ENCODE measurements at places on chromosomes 12 and 14.

DNA sequence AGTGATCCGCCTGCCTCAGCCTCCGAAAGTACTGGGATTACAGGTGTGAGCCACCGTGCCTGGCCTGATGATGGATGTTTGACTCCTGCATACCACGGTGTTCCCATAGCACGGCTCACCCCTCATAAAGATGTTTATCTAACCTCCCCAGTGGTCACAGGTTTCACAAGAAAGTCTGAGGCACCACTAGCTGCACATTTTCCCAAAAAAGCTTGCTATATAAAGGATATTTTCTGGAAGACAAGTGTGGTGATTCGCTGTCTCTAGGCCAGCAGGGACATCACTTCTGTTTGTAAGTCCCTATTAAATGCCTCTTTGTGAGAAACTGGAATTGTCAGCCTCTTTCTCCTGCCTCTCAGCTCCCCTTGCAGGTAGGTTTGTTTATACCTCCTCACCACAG, 18.3 kb downstream of the PLEK2 start:
- no peak for DNase-seq

GRCh38 chr14:24889843-24890242, 160.1 kb downstream of the STXBP6 start:
- DNase-seq, result no peak

DNA sequence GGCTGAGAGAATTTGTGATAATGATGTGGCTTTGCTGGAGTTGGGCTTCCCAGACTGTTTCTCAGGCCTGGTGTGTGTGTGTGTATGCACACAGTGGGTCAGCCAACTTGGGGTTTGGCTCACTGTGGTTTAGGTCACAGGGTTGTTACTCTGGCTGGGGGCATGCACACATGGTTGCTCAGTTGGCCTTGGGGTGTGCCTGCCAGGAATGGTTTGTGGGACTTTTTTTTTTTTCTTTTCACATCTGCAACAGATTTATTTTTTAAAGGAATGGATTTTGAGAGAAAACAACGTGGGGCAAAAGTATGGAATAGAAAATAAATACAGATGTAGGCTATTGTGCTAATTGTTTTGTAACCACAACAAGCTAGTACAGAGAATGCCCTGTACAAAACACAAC, 25.0 kb upstream of the GTF2A1 start:
- DNase-seq, result no peak

DNA sequence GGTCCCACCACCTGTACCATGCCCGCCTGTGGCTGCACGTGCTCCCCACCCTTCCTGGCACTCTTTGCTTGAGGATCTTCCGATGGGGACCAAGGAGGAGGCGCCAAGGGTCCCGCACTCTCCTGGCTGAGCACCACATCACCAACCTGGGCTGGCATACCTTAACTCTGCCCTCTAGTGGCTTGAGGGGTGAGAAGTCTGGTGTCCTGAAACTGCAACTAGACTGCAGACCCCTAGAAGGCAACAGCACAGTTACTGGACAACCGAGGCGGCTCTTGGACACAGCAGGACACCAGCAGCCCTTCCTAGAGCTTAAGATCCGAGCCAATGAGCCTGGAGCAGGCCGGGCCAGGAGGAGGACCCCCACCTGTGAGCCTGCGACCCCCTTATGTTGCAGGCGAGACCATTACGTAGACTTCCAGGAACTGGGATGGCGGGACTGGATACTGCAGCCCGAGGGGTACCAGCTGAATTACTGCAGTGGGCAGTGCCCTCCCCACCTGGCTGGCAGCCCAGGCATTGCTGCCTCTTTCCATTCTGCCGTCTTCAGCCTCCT, 1.1 kb downstream of the INHBE start:
- DNase-seq, result no peak

DNA sequence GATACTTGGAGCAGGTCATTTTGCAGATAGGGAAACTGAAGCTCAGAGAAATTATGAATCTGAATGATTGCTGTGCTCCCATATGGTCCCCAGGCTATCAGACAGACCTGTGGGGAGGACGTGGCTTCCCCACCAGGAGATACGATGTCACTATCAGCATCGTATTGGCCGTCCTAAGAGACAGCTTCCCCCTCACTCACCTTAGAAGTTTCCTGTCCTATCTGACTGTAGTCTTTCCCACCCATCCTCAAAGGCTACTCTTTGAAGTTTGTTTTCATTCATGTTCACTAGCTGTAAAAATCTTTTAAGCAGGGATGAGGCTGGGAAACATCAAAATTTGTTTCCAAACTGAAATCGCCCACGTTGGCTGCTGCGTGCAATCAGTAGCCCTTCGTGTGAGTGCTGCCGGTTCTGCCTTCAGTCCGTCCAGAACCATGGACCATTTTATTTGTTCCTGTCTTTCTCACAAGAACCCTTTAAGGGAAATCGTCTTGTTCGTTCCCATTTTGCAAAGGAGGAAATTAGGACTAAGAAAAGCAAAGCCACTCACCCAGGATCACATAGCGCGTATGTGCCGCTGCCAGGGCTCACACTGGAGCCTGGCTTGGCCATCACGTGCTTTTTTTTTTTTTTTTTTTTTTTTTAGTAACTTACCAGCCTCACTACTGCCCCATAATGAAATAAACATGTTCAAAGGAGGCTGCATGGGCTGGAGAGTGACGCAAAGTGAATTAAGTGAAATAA, 1.0 kb upstream of the KDM2B start:
- no peak for DNase-seq

DNA sequence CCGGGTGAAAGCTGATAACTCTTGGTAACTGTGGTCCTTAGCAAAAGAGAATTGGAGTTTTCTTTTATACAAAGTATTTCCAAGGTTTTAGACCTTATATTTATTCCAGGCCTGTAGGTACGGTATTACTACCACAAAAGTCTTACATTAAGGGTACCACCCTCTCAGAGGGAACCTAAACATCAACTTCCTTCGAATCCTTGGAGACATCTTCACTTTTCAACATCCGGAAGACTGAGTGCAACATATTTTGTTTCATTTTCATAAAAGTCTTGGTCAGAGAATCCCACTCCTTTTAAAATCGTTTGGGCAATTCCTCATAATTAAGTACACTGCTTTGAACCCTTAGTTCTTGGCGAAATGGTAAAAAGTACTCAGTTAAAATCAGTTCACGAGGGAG, 1.2 kb downstream of the CNOT2 start:
- no peak for DNase-seq

- DNase-seq, result no peak
These were observed 75.8 kb downstream of the CAPZA3 start for GRCh38 chr12:18813753-18814152.

DNA sequence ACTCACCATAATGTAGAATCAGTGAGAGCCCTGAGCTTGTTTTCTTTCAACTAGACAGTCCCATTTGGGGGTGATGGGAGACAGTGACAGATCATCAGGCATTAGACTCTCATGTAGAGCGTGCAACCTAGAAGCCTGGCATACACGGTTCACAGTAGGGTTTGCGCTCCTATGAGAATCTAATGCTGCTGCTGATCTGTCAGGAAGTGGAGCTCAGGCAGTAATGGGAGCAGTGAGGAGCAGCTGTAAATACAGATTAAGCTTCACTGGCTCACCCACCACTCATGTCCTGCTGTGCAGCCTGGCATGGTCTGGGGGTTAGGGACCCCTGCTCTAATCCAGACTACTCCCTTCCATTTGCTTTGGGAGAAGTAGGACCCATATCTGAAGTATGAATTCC, 55.6 kb downstream of the FNTB start:
- no peak for DNase-seq

DNA sequence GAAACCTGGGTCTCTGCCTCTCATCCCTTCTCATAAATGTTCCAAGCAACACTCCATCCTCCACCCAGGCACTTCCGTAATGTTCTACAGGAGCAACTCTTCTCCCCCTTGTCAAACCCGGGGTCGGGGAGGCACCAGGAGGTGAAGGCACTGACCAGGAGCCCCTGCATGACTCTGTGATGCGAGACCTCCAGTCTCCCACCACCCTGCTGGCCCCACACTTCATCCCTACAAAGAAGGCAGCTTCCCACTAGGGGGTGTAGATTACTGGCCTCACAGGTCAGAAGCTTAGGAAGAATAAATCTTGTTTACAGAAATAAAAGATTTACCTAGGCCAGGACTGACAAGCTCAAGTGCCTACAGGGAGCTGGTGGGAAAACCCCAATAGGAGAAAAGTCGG, 47.2 kb downstream of the ERH start:
- no peak for DNase-seq

- DNase-seq, result no peak
These were observed 139.3 kb downstream of the SSPN start for GRCh38 chr12:26334621-26335124.

DNA sequence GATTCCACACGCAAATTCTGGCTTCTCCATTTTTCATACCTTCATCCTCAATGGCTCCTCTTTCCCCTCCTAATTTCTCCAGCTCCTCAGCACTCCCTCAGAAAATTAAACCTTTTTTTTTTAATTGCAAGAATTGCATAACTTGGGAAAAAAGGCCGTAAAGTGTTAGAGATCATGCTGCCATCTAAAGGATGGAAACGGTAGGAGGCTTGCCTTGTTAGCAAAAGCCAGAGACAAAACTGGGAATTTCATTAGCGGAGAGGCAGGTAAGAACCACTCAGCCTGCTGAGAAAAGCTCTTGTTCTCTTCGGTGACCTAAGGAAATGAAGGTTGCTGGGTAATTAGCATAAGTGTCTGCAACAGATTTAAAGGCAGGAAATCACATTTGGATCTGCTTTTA, 204.3 kb downstream of the AEBP2 start:
- DNase-seq, result no peak

DNA sequence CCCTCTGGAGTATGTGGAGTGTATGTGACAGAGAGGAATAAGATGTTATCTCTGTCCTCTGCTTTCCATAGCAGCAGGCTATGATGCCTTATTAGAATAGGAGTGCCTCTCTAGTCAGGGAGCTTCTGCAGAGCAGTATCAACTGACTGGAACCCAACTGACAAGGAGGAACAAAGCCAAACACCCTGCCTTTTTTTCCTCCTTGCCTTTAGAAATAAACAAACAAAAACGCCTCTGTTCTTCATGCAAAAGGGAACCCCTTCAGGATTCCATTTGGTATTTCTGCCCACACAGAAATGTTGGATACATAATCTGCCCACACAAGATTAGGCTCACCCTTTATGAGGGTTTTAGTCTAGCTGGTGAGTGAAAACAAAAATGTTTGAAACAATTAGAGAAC, 50.3 kb downstream of the VRK1 start:
- DNase-seq, result no peak

DNA sequence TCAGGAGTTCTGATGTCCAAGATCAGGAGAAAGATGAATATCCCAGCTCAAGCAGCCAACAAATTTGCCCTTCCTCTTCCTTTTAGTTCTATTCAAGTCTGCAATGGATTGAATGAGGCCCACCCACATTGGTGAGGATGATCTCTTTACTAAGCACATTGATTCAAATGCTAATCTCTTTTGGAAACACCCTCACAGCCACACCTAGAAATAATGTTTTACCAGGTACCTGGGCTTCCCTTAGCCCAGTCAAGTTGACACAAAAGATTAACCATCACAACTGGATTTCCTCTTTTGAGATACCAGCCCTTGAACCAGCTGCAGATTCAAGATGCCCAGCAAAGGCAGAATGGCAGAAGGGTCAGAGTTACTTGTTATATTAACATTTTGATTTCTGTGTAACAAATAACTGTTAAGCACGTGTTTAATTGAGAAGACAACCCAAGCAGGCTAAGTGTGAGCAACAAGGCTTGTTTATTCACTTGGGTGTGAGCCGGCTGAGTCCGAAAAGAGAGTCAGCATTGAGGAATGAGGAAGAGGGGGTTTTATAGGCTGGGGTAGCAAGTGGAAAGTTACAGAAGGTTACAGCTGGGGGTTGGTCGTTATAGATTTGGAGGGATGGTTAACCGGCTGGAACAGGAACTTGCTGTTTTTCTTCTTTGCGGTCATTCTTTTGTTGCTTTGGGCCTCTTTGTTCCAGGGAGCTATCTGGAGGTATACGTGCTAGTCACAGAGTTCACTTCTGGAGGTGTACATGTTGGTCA, 180.3 kb downstream of the EMP1 start:
- DNase-seq, result no peak

DNA sequence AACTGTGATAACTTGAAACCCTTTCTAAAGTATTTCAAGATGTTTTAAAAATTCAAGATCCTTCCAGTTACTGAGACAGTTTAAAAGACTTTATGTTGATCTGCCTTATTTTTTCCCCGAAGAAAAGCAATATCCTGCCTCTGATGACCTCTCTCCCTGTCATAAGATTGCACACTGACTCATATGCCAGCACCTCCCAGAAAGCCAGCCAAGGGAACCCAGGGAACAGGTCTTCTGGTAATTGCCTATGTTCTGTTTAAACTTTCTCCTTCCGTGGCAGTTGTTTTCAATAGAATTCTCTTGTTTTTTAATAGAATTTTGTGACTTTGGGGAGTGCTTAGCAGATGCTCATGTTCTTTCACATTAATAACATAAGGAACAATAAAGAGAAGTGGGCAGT, 300.2 kb upstream of the PRKD1 start:
- no peak for DNase-seq

GRCh38 chr12:124766727-124767065, 97.0 kb downstream of the SCARB1 start:
- DNase-seq, result no peak

DNA sequence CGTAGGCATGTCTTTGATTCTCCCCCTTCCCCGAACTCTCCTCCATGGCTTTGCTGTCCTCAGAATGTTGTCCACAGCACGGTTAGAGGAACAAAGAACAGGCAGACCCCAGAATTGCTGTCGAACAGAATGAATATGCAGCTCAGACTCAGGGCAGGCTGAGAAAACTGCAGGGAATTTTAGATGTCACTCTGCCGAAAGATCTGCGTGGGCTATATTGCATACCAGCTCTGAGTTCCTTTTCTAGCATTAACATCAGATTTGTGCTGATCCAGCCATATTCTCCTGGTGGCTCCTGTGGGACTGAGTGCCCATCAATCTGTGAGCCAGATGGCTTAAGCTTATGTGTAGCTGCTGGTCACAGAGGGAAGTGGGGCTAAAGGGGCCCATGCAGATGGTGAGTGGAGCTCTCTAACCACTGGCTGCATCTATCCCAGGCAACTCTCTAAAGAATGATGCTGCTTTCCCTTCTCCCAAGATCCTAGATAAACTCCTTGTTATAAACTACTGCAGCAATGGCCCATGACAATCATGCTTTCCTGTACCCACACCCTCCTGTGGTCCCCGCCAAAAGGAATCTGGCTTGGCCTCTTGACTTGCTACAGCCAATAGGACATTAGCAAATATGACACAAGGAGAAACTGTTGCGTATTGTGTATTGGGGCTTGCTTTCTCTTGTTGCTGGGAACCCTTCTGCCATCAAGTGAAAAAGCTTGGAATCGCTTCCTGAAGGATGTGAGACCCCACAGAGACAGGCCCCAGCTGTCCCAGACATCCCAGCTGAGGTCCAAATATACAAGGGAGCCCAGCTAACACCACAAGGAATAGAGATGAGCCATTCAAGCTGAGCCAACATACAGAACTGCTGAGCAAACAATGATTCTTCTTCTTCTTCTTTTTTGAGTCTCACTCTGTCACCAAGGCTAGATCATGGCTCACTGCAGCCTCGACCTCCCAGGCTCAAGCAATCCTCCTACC, 101.3 kb downstream of the FOXN3 start:
- no peak for DNase-seq

Data from CD4-positive, alpha-beta T cell (primary cell).